ENCODE measurements at places on chromosomes 7 and 10. TPM values are rescaled to one million over a fixed set of nuclear protein-coding genes. Genes with fewer than 3 reads are reported as not detected.

PGAM1 gene
- 1,071 TPM for total RNA-seq

CHN2 gene
- total RNA-seq: not detected

FAM171A1 gene
- 41.3 TPM for total RNA-seq

C10orf62 gene
- total RNA-seq: not detected

CPA4 gene
- total RNA-seq: 25.9 TPM

ARHGAP12 gene
- total RNA-seq: 23.2 TPM

NPFFR1 gene
- total RNA-seq: not detected

- no peak for DNase-seq
Observed at GRCh38 chr7:63080406-63080805, 918.2 kb upstream of the ZNF722 start.

DNA sequence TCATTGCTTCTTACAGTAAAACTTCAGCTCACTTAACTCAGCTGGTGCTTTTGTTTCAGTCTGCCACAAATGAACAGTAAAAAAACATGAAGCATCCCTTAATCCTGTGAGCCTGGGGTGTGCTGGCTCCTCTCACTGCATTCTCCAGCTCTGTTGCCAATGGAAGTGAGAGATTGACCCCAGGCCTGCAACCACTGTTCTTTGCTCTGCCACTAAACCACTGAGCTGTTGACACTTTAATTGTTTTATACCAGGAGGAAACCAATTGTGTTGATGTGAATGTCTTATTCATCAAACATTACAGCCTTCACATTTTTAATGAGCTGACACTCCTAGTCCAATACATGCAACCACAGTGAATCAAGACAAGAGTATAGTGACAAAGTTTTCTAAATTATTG is 69.4 kb upstream of the FZD1 start:
- no peak for DNase-seq

GRCh38 chr7:148575640-148576411 is 14.7 kb upstream of the C7orf33 start:
- peak; percentile 46 for DNase-seq

DNA sequence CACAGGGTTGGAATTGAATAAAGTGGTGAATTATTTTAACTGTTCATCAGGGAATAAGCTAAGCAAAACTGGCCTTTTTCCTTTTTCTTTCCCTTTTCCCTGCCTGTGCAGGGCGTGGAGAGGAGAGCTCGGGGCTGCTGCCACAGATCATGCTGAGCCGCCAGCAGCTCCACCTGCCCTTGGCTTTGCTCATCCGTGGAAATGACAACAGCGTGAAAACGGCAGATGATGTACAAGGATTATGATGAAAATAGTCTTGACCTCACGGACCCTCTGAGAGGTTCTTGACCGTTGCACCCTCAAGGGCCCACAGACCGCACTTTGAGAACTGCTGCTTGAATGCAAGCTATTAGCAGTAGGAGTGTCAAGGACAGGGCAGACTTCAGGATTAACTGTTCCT is 10.6 kb downstream of the PPP2R2D start:
- no peak for DNase-seq

GRCh38 chr10:95414844-95415485 is 124.2 kb upstream of the PDLIM1 start:
- no peak for DNase-seq

GRCh38 chr7:140915935-140916555 is 8.7 kb downstream of the BRAF start:
- no peak for DNase-seq

DNA sequence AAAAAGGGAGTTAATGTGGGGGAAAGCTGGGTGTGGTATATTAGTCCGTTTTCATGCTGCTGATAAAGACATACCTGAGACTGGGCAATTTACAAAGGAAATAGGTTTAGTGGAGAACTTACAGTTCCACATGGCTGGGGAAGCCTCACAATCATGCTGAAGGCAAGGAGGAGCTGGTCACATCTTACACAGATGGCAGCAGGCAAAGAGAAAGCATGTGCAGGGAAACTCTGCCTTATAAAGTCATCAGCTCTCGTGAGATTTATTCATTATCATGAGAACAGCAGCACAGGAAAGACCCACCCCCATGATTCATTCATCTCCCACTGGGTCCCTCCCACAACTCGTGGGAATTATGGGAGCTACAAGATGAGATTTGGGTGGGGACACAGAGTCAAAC is 114.2 kb downstream of the PAXIP1 start:
- no peak for DNase-seq

GRCh38 chr10:76031769-76032699 is 600.6 kb downstream of the LRMDA start:
- no peak for DNase-seq

GRCh38 chr7:73909051-73909941 is 48.3 kb downstream of the TMEM270 start:
- DNase-seq: no peak

DNA sequence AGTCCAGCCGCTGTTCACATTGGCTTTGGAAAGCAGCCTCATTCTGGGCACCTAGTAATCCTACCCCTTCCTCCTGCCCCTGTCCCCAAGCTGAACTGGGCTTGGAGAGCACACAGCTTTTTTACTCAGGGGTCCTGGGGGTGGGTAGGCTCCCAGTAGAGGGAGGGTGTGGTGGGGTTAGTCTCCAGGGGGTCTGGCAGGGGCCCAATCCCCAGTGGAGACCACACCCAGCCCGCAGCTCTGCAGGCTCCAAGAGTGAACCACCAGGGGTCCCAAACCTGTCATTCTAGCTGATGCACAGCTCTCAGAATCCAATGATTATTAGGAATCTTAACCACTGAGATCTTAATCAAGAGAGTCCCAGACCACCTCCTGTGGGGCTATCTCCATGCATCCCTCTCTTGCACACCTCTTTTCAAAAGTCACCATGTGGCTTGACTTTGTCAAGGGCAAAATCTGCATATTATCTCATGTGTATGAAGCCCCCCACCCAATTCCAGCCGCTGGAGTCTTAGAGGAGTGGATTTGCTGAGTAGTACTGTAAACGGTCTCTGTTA is 2.7 kb downstream of the HOXA11 start:
- DNase-seq: no peak

GRCh38 chr7:27992755-27993493 is 187.7 kb downstream of the JAZF1 start:
- no peak for DNase-seq

GRCh38 chr10:100739517-100740368 is 5.6 kb upstream of the PAX2 start:
- no peak for DNase-seq

DNA sequence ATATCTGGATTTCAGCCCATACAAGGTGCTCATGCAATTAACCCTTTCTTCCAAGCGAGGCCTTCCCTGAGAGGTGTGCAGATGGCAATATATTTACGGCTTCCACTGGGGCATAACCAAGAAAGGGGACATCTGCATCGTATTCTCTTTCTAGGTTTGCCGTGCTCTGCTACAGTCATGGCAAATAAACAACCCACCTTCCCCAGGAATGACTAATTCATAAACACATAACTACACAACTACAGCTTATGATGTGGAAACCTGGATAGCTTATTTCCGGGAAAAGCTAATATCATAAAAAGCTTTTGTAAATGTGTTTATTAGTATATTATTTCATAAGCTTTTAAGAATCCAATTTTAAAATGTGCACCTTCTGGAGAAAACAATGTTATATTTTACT is 120.0 kb downstream of the CAMK1D start:
- no peak for DNase-seq

DNA sequence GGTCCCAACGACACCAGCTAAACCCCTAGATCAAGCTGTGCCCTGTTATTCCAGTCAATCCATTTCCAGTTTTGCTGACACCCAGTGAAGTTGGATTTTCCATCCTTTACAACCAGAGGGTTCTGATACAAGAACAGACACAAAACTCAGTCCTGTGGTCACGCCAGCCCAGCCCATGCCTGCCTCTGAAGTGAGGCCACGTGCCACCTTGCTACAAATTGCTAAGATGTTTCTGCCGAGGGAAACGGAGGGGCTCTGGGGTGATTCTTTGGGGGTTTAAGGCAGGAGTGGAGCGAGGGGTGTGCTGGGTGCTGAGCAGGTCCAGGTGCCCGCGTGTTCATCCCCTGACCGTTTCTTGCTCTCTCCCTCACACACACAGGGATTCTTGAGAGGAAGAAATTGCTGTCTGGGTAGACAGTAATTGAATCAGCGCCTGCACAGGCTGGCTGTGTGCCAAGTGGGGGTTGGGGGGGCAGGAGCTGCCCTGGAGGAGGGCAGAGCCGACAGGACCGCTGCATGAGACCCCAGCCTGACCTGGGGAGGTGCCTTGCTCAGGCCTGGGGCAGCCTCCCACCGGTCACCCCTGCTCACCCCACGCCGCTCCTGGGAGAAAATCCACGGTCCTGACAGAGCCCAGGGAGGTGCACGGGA is 38.1 kb downstream of the ADAP1 start:
- no peak for DNase-seq

DNA sequence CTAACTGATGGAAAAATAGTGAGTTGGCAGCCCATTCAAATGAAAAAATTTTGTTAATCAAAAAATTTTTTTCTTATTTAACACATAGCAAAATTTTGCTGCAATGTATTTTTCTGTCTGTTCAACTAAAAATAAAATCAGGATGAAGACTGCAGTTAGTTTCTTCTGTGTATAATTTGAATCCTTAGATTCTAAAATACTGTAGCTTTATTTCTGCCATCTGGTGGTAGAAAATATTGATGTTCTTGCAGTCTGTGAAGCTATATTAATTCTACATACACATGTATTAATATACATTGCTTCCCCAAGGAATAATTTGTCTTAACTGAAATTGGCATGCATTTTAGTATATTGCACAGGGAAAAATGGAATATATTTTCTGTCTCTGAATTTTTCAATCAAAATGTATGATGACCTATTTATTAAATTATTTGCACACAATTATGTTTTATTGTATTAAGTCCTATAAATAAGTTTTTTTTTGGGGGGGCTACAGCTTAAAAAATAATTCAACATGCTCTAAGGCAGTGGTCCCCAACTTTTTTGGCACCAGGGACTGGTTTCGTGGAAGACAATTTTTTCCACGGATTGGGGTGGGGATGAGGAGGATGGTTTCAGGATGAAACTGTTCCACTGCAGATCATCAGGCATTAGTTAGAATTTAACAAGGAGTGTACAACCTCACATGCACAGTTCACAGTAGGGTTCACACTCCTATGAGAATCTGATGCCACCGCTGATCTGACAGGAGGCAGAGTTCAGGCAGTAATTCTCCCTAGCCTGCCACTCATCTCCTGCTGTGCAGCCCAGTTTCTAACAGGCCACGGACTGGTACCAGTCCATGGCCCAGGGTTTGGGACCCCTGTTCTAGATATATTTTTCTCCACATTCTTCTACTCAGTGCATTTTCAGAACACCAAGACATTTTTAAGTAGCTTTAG is 119.4 kb downstream of the GNAT3 start:
- peak; percentile 23 for DNase-seq
